ENCODE measurements at places on chromosomes 7 and 10. TPM values are rescaled to one million over a fixed set of nuclear protein-coding genes. Genes with fewer than 3 reads are reported as not detected.

SORCS3 gene
- total RNA-seq = not detected

NOBOX gene
- not detected for total RNA-seq

PNLIPRP3 gene
- 0.17 TPM for total RNA-seq

NPC1L1 gene
- 0.17 TPM for total RNA-seq

ITPRIP gene
- 15.2 TPM for total RNA-seq

ADRA2A gene
- total RNA-seq = not detected

OPALIN gene
- not detected for total RNA-seq

FIS1 gene
- total RNA-seq = 130 TPM
